ENCODE measurements at places on chromosomes 1 and 21. TPM values are rescaled to one million over a fixed set of nuclear protein-coding genes. Genes with fewer than 3 reads are reported as not detected.

DNA sequence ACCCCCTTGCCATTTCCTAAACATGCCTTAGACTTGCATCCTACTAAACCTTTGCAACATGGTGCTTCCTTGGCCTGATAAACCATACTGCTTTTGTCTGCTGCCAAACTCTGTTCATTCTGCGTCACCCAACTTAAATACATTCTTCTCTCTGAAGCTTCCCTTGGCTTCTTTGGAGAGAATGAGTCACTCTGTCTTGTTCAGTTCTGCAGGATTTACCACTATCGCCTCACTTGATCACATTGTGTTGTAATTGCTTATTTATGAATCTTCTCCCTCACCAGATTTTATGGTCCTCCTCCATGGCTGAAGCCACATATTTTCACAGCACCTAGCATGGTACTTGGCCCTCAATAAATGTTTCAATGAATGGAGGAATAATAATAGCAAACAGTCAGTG, 21.7 kb upstream of the TUT4 start:
- no peak for DNase-seq

DNA sequence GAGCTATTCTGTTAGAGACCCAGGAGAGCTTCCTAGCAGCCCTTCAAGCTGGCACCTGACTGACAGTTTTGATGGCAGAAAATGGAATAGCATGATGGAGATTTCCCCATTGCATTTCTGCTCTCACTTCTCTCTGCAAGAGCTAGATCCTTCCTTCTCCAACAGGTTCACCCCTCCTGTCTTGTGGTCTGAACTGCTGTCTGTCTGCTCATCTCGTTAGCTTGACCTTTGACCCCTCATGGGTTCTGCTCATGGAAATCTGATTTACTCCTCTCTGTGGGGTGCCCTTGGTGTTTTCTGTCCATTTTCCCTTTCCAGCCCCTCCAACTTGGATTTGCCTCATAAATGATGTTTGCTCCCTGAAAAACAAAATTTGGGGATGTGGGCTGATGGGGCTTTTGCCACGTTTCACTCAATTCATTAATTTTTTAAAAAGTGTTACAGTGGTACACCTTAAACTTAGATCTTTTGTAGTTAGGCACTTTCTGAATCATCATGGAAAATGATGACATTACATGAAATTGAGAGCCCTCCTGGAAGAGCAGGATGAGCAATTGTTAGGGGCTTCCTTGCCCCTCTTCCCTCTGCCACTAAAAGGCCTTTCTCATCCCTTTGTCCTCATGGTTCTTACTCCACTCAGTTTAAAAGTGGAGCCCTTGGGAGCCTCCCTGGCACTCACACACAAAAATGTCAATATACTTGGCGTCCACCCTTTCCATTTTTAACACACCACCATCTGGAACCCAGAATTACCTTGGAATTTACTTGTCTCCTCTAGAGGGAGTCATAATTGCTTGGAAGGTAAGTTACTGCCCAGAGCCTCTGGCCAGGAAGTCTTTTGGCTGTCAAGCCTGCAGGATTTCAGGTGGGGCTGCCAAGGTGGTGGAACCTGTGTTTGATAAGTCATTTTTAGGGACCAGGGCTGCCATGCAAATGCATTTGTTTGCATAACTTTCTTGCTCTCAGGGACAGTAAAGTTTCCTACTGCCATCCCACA, 31.9 kb upstream of the IL19 start:
- no peak for DNase-seq

DNA sequence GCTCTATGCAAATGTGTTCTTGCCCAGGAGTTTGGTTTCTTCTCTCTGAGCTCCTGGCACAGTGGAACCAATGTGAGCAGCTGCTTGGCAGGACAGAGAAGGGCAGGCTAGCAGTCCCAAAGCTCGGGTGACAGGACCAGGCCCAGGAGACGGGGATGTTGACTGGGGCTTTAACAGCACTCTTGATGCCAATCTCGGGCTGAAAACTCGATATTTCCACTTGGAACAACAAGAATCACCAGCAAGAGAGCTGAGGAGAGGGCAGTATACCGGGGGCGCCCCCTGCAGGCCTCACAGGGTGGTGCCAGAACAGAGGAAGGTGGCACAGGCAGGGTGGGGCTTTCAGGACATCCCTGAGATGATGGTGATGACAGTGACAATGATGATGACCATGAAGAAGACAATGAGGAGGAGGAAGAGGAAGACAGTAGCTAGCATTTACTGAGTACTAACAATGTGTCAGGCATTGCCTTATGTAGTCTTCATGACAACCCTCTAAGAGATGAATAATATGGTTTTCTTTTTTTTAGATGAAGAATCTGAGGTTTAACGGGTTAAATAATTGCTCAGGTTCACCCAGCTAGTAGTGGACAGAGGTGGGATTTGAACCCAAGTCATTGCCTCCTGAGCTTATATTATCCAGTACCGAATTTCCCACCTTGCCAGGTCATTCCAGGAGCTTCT, 2.7 kb upstream of the KCNJ9 start:
- DNase-seq = no peak

The IGSF21 gene
- 0.70 TPM for polyA plus RNA-seq

DNA sequence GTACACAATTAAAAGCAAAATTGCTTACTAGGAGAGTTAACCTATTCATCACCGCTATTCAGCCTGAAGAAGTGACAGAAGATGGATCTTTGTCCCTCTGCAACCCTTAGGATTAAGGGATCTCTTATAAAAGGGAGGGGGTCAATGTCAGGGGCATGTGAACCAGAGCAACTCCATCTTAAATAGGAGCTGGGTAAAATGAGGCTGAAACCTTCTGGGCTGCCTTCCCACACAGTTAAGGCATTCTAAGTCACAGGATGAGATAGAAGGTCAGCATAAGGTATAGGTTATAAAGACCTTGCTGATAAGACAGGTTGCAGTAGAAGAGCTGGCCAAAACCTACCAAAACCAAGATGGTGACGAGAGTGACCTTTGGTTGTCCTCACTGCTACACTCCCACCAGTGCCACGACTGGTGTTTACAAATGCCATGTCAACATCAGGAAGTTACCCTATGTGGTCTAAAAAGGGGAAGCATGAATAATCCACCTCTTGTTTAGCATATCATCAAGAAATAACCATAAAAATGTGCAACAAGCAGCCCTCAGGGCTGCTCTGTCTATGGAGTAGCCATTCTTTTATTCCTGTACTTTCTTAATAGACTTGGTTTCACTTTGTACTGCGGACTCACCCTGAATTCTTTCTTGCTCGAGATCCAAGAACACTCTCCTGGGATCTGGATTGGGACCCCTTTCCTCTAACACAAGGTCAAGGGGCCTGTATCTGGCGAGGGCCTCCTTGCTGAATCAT, 35.3 kb upstream of the NEK2 start:
- DNase-seq = no peak

The HENMT1 gene
- 19.3 TPM for polyA plus RNA-seq

All from muscle of arm (tissue), 14 donors.